Ureter (tissue), 1 donor: ENCODE measurements at places on chromosomes 13 and 19.
A peak's percentile ranks its signal among the peaks of the same experiment; 100 is the strongest.

- DNase-seq: no peak
These were observed 940.8 kb upstream of the PCDH9 start for GRCh38 chr13:68170961-68171360.

- no peak for DNase-seq
These were observed 25.3 kb upstream of the MEDAG start for GRCh38 chr13:30880856-30881155.

DNA sequence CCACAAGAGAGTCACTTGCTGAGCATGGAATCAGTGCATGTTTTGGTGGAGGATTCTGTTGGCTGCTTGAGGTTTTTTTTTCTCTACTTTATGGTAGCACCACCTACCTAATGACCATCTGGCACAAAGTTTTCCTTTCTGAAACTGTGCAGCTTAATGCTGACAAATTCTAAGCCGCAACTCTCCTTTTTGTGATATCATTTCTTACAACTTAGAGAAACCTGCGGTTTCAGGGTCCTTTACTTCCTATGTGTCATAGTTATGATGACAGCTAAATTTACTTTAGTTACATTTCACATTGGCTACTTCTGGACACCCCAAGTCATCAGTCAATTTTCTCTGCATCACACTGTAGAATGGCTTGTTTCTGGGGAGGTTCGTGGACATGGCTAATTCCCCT is 115.4 kb upstream of the TMTC4 start:
- no peak for DNase-seq

DNA sequence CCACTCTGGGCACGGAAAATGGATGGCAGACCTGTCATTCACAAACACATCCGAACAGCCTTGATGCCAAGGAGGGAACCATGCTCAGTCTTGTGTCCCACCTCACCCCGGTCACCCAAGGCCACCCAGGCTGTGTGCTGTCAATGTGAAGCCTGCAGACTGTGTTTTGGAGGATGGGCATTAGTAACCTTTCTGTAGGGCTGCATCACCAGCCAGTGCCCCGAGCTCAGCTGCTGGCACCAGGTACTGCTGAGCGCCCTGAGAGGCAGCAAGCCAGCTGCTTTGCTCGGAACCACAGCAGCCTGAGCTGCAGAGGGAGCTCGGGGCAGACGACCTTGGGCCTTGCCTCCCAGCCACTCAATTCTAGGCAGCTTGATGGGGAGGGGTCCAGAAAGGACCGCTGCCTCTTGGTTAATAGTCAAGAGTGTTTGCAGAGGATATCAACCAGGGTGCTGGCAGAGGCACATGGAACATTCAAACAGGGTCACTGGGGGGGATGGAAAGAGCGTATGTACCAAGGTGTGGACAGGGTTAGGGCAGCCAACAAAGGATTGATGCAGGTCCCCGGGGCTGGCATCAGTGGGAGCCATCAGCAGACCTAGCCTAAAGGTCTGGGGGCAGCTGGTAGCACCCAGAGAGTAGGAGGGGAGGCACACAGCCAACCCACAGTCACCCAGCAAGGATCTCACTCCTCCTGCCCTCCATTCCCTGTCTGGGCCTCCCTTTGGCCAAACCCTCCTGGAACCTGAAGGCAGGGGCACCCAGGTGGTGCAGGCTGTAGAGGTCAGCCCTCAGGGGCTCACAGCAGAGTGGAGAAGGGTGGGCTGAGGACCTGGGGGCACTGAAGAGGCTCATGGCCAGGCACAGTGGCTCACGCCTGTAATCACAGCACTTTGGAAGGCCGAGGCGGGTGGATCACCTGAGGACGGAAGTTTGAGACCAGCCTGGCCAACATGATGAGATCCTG is 8.1 kb downstream of the VSTM2B start:
- no peak for DNase-seq

- no peak for DNase-seq
These were observed 43.4 kb downstream of the COL4A2 start for GRCh38 chr13:110350509-110350908.

GRCh38 chr19:12411893-12412292 is 10.8 kb upstream of the ZNF799 start:
- DNase-seq: no peak

DNA sequence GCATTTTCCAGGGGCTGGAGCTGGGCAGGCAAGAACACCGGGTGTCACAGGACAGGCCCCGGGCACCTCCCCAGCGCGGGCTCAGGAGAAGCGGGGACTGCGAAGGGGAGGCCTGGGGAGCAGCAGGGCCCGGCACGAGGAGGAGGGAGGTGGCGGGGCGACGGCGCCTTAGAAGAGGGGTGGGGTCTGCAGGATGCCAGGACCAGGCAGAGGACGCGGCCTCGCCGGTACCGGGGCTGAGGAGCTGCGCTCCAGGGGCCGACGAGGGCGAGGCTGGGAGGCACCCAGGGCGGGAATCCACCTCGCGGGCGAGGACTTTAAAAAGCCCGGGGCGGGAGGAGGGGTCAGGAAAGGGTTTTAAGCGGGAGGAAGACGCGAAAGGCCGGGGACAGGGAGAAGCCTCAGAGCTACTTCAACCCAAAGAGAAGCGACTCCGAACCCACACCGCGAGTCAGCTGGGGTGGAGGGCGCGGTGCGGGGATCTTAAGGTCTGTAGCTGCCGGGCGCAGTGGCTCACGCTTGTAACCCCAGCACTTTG is 665 bp downstream of the ZNF347 start:
- peak; percentile 50 for DNase-seq

GRCh38 chr19:10712754-10713153 is 5.1 kb upstream of the DNM2 start:
- DNase-seq: no peak
